Progenitor cell of endocrine pancreas (in vitro differentiated cells): ENCODE measurements at places on chromosomes 5 and 9.

DNA sequence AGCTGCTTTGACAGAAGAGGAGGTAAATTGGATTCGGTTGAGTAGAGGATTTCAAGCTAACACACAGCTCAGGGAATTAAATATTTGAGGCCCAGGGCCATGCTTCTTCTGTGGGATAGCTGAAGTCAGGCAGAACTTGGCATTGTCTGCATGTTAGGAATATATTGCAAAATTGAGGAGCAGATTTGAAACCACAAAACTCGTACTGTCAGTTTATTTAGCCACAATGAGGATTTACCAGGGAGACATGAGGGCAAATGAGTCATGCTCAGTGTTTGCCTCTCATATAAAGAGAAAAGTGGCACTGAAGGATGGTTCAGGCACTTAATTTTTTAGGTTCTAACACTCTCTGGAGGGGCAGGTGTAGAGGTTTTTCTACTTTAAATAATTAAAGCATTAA is 83.0 kb upstream of the PRLR start:
- no peak for DNase-seq

DNA sequence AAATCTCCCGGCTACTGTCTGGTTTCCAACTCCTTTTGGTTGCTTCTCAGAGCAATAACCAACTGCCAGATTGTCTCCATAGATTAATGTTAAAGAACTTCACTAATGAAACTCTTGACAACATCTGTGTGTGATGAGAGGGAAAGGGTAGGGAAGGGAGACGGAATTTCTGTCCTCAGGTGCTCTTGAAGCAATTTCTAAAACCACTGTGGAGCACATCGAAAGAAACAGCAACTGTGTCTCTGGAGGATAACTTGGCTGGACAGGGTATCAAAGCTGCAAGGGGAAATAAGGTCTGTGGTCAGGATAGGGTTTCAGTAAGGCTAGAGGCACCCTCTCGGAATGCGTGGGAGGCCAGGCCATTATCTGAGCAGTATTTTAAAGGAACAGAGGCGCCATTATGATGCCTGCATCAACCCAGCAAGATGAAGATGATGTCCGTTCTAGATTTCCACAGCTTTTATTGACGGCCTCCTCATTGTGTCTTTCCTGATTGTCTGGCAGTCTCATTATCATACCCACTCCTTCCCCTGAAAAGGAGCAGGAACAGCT is 76.6 kb downstream of the RORB start:
- DNase-seq, result no peak

DNA sequence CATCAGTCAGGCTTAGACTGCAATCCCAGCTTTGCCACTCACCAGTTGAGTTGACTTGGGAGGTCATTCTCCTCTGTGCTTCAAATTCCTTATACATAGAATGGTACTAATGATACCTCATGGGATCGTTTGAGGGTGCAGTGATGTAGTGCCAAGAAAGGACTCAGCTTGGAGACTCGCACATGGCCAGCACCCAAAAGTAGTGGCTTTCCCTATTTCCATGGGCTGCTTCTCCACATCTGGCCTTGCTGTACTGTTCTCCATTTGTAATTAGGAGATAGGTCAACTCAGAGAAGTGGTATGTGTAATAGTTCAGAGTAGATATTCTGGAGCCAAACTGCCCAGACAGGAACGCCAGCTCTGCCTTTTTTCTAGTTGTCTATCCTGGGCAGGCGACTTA is 5.5 kb downstream of the CCL19 start:
- no peak for DNase-seq

- no peak for DNase-seq
These were observed 46.7 kb upstream of the CDKN2AIPNL start for GRCh38 chr5:134458234-134459009.

DNA sequence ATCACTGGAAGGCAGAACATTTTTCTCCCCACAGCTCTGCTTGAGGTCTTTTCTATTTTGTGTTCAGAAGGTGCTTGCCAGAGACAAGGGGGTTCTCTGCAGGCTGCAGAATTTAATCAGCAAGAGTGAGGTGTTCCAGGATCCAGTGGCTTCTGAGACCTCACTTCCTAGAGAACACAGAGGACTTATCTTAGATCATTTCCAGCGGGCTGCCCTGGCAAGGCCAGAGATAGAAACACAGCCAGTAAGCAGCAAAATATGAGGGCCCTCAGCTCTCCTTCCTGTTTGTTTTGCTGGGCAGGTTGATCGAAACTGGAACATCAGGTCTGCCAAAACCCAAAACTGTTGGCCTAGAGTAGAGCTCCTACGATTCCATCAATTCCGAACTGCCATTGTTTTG is 187.3 kb downstream of the DIRAS2 start:
- DNase-seq, result no peak

GRCh38 chr9:68981789-68982188 is 32.1 kb downstream of the PRKACG start:
- no peak for DNase-seq

GRCh38 chr9:135864447-135865049 is 42.8 kb downstream of the CAMSAP1 start:
- peak; percentile 69 for DNase-seq

DNA sequence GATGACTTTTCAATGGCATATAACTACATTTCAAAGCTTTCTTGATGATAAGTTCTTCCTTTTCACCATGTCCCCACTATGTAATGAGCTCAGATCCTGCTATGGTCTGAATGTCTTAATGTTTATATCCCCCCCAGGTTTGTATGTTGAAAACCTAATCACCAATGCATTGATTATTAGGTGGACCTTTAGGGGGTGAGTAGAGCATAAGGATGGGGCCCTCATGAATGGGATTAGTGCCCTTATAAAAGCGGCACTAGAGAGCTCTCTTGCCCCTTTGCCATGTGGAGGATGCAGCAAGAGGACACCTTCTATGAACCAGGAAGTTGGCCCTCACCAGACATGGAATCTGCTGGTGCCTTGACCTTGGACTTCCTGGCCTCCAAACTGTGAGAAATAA is 316.8 kb downstream of the ARHGEF28 start:
- no peak for DNase-seq

GRCh38 chr9:91198405-91198804 is 163.3 kb downstream of the AUH start:
- no peak for DNase-seq

DNA sequence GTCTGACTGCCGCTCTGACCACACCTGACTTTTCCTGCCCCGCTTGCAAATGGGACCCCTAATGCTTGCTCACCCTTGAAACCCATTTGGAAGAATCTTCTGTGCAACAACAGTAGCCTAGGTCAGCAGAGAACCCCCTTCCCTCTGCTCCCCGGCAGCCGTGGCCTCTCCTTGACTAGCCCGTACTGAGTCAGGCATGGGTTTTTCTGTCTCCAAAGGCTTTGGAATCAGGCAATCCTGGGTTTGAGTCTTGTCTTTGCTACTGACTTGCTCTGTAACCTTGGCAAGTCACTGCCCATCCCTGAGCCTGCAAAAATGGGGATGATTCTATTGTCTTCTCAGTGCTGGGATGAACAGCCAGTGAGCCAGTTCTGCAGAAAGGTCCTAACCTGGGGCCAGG is 135.4 kb downstream of the RGS3 start:
- DNase-seq, result no peak

- no peak for DNase-seq
These were observed 20.6 kb downstream of the SLC38A9 start for GRCh38 chr5:55691265-55692105.

DNA sequence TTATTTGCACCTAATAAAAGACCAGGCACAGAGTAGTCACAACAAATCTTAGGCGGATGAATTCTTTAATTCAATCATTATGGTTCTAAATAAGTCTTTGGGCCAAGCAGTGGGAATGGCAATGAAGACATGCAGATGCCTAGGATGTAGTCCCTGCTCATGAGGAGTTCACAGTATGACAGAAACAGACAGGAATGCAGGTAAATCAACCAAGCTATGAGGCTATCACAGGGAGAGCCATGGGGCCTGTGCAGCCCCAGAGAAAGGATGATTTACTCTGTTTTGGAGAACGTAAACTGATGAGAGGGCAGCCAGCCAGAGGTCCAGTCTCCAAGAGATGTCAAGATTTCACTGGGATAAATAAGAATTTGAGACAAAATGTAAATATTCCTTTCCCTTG is 129.4 kb downstream of the TRIM32 start:
- DNase-seq, result no peak

DNA sequence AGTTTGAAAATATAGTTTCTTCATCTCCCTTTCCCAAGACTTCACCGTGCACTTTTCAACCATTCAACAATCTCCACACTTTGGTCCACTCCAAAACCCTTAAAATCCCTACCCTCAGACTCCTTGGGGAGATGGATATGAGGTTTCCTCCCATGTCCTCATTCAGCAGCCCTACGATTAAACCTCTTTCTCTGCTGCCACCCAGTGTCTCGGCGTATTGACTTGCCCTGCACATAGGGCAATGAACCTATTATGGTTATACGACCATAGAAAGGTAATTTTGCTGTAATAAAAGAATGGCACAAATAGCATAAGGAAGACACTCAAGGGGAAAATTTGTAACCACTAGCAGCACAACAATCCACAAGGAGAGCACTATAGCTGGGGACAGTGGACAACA is 803.5 kb downstream of the TLE1 start:
- DNase-seq, result no peak

- DNase-seq, result no peak
These were observed 119.1 kb downstream of the ENC1 start for GRCh38 chr5:74521401-74521800.

GRCh38 chr9:93263334-93264229 is 79.6 kb downstream of the WNK2 start:
- DNase-seq, result no peak

- no peak for DNase-seq
These were observed 126.8 kb downstream of the NXNL2 start for GRCh38 chr9:88661759-88662158.

GRCh38 chr9:126935630-126936029 is 21.0 kb downstream of the RALGPS1 start:
- DNase-seq, result no peak

- DNase-seq, result no peak
These were observed 183.9 kb downstream of the GRIA1 start for GRCh38 chr5:153674356-153674755.

DNA sequence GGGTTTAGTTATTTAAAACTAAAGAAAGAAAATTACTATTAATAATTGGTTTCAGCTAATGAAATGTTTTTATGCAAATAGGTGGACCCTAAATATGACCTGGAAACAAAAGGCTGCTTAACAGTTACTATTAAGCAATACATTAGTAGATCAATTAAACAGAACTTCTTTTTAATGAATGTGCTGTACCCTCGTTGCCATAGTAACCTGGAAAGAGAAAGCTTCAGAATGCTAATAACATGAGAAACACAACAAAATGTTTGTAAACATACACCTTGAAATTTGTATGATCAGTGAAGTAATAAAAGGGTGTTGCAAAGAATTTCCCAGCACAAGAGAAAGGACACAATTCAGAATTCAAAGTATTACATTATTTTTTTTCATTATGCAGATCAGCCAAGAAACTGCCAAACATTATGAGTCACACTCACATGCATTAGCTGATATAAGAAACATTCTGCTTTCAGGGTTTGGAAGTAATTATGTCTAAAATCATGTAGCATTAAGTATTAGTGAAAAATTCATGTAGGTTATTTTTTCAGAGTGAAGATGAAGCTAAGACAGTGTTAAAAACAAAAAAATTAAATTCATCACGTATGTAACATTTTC is 348.3 kb downstream of the ISL1 start:
- no peak for DNase-seq

DNA sequence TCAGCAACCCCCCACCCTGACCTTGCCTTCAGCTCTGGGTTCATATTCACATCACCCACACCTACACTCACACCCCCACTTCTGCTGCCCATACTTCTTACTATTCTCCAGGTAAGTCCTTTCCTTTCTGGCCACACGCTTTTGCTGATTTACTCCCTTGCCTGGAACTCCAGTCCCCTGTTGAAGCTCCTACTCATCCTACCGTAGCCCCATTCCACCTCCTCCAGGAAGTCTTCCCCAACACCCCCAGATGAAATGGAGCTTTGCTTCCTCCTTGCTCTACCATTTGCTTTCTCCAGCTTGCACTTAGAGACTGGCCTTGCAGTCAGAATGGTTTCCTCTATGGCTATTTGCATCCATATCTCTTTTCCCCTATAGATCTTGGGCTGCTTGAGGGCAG is 182.3 kb downstream of the MELK start:
- no peak for DNase-seq

- no peak for DNase-seq
These were observed 164.5 kb downstream of the DCP2 start for GRCh38 chr5:113140837-113141671.

DNA sequence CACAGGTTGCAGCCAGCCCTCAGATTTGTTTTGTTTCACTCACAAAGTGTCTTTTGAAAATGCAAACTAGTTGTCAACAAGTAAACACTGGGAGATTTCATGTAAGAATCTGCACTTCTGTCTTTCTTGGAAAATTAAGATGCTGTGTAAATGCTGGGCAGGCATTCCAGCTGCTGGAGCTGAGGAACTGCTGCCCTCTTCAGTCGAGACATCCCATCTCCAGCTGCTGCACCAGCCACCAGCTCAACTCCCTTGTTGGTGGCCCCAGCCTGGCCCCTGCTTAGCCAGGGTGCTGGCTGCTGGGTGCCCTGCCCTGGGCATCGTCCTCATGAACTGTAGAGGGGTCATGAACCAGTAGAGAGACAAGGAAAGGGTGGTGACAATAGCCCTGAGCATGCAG is 33.1 kb upstream of the AFAP1L1 start:
- no peak for DNase-seq

- DNase-seq, result no peak
These were observed 423.0 kb upstream of the BRINP1 start for GRCh38 chr9:119792242-119792641.

- DNase-seq, result no peak
These were observed 144.5 kb downstream of the GCNT1 start for GRCh38 chr9:76603448-76603895.

DNA sequence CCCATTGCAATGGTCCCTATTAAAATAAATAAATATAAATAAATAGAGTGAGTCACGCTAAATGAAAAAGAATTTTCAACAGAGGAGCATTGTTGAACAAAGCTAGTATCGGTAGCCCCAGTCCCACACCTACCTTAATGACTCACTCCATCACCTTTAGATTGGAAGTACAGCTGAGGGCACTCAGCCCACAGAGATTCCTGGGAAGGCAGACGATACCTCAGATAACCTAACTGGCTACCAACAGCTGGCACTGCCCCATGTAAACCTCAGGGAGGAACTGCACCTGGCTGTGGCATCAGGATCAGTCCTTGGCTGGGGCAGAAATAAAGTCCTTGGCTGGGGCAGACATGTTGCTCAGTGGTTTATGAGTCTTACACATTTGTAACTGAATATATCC is 49.3 kb downstream of the SPRY4 start:
- no peak for DNase-seq
